Stimulated activated CD8-positive, alpha-beta memory T cell treated with anti-CD3 and anti-CD28 coated beads, Interleukin-4, amount 100 ng/mL, for 1 hour (primary cell): ENCODE measurements at places on chromosomes 6 and 20.

DNA sequence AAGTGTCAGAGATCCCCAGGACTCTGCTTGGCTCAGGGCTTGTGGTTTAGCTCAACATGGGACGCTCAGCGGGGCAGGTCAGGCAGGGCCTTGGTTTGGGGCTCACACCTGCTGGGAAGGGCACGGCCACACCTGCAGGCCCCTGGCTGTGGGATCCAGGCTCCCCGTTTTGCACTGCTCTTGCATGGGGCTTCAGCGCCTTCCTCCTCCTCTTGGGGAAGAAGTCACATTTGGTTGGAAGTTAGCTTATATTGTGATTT, 378.3 kb downstream of the CDH4 start:
- no peak for DNase-seq

DNA sequence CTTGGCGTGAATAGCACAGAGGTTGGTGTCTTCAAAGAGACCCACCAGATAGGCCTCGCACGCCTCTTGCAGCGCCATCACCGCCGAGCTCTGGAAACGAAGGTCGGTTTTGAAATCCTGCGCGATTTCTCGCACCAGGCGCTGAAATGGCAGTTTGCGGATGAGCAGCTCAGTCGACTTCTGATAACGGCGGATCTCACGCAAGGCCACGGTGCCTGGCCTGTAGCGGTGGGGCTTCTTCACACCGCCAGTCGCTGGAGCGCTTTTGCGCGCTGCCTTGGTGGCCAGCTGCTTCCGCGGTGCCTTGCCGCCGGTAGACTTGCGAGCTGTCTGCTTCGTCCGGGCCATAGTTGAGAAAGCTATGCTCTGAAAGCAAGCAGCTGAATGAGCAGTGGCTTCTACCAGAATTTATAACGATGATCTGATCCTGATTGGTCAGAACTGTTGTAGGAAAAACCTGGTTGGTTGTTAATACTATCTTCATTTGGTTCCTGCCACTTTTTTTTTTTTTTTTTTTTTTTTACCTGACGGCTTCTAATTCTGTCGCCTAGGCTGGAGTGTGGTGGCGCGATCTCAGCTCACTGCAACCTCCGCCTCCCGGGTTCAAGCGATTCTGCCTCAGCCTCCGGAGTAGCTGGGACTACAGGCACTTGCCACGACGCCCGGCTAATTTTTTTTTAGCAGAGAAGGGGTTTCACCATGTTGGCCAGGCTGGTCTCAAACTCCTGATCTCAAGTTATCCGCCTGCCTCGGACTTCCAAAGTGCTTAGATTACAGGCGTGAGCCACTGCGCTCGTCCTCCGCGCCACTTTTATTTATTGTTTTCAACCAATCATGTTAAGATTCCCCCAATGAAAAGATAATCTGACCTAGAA, 21.5 kb downstream of the OR2B2 start:
- no peak for DNase-seq

GRCh38 chr6:168035098-168035660, 37.7 kb downstream of the KIF25 start:
- DNase-seq, result no peak

- DNase-seq, result no peak
Observed at GRCh38 chr20:926670-927069, 10.5 kb upstream of the ANGPT4 start.

DNA sequence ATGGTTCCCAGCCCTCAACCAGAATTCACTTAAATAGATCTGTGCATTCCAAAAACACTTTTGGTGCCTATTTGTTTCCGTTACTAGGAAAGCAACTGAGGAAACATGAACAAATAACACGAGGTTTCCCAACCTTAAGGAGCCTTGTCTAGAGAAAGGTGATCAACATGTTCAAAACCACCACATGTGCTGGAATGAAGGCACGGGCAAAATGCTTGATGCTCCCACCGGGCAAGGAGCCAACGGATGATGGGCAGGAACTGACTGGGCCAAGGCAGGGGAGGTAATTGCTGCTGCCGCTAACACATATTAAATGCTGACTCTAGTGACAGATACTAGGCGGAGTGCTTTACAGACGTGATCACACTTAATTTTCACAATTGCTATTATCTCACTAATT, 2.5 kb downstream of the MYLK4 start:
- no peak for DNase-seq

GRCh38 chr6:18166312-18167036, 11.3 kb downstream of the KDM1B start:
- no peak for DNase-seq

DNA sequence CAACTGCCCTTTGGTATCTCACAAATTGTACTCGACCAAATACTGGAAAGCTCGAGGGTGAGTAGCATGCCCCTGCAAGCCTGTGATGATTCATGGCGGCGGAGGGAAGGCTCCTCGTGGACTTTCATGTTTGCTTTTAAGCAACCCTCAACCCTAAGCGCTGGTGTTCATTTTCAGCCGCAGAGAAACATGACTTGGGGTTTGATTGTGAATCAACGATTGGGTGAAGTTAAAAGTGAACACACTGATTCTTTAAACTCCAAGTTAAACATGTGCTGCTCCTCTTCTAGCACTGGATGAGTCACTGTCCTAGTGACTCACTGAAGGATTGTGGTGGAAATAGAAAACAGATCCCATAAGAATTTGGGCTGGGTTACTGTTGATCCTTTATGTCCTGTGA, 8.3 kb downstream of the CD109 start:
- DNase-seq, result no peak

DNA sequence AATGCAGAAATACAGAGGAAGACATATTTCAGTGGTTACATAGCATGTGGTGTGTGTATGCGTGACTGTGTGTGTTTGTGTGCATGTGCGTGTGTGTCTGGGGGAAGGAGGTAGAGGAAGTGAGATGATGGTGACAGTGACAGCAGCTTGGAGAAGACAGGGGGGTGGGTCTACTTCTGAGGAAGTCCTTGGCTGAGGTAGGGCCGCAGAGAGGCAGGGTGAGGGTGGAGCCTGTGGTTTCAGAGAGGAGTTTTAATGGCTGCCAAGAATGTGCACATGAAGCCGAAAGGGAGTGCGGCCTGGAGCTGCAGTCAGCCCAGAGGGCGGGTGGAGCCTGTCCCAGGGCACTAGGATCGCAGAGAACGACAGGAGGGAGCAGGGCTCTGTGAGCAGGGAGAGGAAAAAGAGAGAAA, 22.7 kb upstream of the RNF24 start:
- DNase-seq, result peak; percentile 51

DNA sequence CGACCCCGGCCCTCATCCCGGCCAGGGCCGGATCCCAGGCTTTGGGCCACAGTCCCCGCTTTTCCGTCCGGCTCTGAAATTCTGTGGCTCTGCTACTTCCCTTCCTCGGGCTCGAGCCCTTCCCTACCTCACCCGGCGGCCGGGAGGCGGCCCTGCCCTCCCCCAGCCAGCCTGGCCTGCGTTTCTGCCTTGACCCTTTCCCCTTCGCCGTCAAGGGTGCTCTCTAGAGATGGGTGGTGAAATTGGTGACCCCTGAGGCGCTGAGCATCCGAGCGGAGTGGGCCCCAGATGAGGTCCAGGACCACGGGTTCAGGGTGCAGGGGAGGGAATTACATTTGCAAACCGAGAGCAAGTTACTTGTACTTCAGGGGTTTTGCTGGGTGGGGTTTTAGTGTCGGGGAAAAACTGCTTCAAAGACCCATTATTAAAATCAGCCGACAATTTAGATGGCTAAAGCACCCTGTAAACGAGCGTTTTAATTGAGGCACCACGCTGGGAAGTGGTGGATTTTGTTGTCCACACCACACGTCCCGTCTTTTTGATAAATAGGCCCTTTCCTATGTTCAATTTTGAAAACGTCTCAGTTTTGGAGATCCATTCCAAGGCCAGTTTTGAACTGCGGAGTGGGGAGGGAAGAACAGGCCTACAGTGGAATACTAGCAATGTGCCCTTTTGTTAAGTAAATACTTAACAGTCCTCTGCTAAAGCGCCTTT, 9.9 kb downstream of the TFAP2A start:
- DNase-seq, result no peak

- no peak for DNase-seq
Observed at GRCh38 chr6:64477391-64477790, 841.8 kb downstream of the PHF3 start.

DNA sequence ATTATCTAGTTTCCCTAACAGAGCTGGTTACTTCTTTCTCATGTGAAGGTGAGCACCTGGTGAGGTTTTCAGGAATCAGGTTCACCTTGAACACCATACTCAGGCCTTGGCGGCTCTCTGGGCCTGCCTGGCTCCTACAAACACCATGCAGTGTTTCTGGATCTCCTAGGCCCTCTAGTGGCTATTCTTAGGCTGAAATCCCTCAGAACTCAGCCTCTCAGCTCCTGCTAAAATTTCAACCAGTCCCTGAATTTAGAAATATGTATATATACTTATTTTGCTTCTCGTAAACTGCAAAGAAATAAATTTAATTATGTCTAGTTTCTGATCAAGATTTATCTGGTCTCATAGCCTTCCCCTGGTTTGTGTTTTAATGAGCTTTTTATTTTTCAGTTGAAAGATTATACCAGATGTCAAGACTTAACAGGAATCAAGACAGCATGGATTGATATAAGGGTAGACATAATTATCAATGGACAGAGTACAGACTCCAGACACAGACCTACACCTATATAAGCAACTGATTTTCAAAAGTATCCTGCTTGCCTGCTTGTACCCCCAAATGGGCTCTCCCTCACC, 55.9 kb downstream of the ANKEF1 start:
- DNase-seq, result no peak

DNA sequence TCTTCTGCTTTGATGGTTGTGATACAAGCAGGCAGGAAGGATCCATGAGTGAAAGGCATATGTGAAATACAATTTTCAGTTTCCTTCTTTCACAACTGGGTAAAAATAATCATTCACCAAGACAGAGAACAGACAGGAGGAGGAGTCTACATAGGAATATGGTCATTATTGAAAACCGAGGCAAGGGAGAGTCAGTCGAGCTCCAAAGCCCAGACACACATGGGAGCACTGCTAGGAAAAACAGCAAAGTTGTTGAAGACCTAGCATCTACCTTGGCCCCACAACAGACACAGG, 260.6 kb downstream of the ERMARD start:
- no peak for DNase-seq

DNA sequence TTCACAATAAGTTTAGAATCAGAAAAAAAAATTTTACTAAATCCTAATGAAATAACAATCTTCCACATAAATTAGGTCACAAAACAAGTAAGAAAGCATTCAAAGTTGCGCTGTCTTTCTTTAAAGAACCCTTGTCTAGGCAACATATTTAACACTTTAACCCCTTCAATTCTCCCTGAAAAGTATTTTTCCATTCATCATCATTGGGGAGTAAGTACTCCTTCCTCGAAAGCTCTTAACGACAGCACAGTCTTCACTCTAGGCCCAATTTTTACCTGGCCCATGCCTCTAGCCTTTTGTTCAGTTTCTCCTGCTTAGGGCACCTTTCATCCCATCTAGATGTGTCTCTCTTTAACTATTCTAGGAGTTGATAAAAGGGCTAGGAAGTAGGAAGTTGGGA, 2.6 kb downstream of the TSPYL1 start:
- DNase-seq, result no peak

DNA sequence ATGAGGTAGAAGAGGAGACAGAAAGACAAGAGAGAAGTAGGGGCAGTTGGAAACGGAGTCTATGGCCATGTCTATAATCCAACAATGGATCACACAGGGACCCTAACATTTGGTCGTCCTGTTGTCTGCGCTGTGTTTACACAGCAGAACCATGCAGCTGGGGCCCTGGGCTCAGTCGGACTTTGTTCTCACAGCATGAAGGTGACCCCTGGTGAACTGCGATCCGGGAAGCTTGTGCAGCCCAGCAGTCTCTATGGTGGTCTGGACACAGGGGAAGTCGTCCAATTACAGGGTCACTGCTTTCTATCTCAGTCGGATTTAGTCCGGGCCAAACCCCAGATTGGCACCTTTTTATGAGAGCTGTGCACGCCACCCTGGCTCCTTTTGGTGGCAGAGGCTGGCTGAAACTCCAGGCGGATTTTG, 153.6 kb downstream of the FOXA2 start:
- no peak for DNase-seq
